HFF-Myc (cell line): ENCODE measurements at places on chromosomes 11 and 22.

DNA sequence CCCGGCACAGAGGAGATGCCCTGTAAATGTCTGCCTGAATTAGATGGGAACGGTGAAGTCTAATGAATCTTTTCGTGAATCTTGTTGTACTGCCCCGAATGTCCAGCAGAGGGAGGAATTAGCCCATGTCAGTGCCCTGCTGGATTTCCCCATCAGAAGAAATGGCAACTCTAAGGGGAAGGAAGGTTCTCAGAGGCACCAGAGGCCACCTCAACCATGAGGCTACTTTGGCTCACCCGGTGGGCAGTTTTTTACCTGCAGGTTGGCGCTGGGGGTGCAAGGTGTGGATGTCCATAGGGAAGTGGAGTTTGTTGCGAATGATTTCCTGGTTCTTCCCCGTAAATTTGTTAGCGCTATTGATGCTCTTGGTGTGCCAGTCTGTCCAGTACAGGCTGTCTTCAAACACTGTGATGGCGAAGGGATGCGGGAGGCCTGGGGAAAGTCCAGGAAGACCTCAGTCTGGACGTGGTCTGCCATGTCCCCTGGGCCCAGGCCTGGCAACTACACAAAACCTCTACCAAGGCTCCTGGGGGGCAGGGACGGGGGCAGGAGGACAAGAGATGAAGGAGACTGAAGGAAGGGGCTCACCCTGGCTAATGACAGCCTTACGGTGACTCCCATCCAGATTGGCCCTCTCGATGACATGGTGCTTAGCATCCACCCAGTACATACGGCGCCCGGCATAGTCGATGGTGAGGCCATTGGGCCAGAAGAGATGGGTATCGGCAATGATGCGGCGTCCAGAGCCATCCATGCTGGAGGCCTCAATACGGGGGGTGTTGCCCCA is 28.5 kb downstream of the LRP4 start:
- DNase-seq: peak; percentile 52

DNA sequence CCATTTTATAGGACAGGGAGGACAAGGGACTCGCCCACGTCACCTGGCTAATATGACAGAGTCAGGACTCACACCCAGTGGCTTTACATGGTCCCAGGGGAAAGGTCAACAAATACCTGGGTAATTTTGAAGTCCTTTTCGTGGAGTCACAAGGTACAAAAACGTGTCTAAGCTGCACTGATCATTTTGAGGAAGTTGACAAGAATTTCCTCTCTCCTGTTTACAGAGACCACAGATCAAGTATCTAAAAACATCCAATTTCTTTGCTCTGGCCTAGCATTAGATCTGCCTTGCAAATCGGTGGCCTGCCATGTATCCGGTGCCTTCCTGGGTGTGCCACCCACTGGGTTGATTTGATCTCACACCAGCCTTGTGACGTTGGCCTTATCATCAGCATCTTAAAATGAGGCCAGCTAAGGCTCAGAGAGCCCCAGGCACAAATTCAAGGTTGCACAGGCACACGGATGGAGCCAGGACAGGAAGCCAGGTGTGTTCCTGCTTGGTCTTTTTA is 17.6 kb downstream of the GDPD5 start:
- no peak for DNase-seq

GRCh38 chr22:23695571-23696325 is 4.9 kb downstream of the RGL4 start:
- no peak for DNase-seq

- DNase-seq: no peak
Observed at GRCh38 chr22:35074583-35074982, 8.6 kb downstream of the ISX start.

- no peak for DNase-seq
Observed at GRCh38 chr22:32579529-32580220, 105.1 kb downstream of the FBXO7 start.

GRCh38 chr11:16404781-16405285 is 48.5 kb upstream of the SOX6 start:
- DNase-seq: no peak

GRCh38 chr11:73053964-73054363 is 88.2 kb downstream of the FCHSD2 start:
- DNase-seq: no peak

GRCh38 chr11:118009864-118010737 is 23.9 kb downstream of the IL10RA start:
- no peak for DNase-seq

DNA sequence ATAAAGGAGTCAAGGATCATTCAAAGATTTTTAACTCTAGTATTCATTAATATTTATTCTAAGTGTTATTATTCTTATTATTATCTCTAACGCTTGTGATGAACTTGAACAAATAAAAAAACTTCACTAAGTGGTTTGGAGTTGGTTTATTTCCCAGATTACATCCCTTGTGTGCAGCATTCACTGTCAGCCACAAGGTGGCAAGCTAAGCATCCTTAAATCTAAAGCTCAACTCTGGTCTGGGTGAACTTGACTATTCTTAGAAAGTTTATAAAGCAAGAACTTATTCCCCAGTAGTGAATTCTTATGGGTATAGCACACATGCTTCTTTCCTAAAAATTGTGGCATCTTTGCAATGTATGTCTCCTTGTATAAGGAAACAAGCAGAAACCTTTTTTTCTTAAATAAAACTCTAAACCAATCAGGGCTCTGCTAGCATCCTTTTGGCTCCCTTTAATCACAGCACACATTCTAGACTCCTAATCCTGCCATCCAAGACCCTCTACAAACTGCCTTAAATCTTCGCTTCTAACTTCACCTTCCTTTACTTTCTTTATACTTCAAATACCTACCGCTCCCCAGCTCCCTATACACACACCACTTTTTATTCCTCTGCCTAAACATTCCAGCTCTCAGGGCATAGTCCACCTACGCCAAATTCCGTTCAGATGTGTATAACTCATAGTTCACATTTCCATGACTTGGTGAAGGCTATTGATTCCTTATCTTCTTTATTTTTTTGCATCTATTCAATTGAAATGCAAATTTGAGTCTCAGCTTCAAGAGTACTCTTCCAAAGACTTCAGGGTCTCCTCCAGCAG is 1068.8 kb downstream of the DLG2 start:
- DNase-seq: peak; percentile 5

GRCh38 chr11:9972989-9973388 is 309.1 kb downstream of the SWAP70 start:
- DNase-seq: peak; percentile 56

DNA sequence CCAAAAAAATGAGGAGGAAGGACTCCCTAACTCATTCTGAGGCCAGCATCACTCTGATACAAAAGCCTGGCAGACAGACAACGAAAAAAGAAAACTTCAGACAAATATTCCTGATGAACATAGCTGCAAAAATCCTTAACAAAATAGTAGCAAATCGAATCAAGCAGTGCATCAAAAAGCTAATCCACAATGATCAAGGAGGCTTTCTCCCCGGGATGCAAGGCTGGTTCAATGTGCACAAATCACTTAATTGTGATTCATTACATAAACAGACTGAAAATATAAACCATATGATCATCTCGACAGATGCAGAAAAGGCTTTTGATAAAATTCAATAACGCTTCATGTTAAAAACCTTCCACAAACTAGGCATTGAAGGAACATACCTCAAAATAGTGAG is 16.4 kb downstream of the MTMR2 start:
- no peak for DNase-seq

GRCh38 chr11:6345366-6345765 is 25.1 kb upstream of the CAVIN3 start:
- no peak for DNase-seq

GRCh38 chr11:104127828-104128227 is 36.1 kb downstream of the PDGFD start:
- no peak for DNase-seq

GRCh38 chr11:117872975-117873827 is 3.3 kb downstream of the FXYD6 start:
- DNase-seq: no peak

DNA sequence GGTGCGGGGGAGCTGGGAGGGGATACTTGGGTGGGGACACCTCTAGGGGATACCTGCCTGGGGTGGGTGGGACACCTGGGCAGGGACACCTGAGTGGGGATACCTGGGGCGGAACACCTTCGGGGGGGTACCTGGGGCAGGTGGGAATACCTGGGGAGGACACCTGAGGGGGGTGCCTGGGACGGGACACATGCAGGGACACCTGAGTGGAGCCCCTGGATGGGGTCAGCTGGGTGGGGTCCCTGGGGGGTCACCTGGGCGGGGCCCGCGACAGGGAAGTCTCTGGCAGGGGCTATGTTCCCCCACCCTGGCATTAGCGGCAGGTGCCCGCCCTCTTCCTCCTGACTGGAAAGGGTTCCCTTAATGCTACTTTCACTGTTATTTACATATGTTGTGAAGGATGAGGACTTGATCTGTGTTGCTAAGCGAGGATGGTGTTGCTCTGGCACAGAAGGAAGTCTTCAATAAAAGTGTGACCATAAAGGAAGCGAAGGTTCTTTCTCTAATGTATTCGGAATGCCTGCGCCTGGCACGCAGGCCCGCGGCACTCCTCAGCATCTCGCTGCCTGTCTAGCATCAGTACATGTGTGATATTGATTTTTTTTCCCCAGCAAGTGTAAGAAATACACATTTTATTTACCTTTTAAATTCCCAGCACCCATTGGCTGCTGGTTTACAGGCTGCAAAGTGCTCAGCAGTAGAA is 801.7 kb downstream of the BRD1 start:
- no peak for DNase-seq

GRCh38 chr11:17188675-17189074 is 19.1 kb downstream of the PIK3C2A start:
- no peak for DNase-seq
